ENCODE measurements at places on chromosomes 3 and 15.

- no peak for DNase-seq
Observed at GRCh38 chr3:153242896-153243295, 80.9 kb downstream of the RAP2B start.

DNA sequence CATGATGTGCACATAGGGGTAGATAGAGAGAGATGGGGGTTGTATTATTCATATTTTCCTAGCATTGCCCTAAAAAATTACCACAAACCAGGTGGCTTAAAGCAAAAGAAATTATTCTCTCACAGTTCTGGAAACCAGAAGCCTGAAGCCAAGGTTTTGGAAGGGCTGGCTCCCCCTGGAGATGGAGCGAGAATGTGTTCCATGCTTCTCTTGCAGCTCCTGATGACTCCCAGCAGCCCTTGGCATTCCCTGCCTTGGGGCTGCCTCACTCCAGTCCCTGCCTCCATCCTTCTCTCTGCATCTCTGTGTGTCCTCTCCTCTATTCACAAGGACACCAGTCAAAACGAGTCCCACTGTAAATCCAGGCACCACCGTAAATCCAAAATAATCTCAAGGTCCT, 91.5 kb upstream of the FAM174B start:
- no peak for DNase-seq

- no peak for DNase-seq
Observed at GRCh38 chr15:61712129-61712759, 348.0 kb downstream of the VPS13C start.

- no peak for DNase-seq
Observed at GRCh38 chr15:100650685-100651084, 48.3 kb downstream of the ASB7 start.

GRCh38 chr3:94462931-94463330, 400.1 kb downstream of the NSUN3 start:
- DNase-seq: no peak

All from stimulated activated CD4-positive, alpha-beta T cell treated with anti-CD3 and anti-CD28 coated beads, TNF-alpha, amount 100 ng/mL, for 1 hour (primary cell).